ENCODE measurements at places on chromosomes 16 and 17.

DNA sequence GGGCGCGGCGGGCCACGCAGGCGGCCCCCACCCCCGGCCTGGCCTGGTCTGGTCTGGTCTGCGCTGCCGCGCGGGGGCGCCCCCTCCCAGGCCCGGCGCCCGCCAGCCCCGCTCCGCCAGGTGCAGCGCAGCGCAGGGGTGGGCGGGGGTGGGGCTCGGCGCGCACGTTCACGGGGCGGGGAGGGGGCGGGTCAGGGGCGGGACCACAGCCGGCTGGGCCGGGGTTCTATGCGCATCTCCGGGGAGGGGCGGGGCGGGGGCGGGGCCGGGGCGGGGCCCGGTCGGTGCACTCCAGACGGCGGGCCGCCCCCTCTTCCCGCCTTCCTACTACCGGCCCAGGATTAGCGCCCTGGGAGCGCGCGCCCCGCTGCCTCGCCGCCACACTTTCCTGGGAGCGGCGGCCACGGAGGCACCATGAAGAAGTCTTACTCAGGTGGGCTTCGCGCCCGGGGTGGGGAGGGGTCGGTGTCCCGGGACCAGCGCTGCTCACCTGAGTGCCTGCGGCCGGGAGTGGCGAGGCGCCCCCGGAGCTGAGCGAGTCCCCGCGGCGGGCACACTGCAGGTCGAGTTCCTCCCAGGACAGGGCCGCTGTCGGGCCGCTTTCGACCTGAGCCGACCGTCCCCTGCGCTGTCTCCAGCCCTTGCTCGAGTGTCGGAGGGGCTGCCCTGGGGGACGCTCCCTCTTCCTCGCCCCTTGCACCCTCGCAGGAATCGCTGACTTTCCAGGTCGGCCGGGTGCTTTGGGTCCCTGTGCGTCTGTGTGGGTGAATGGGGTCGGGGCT, 140.5 kb downstream of the SEC14L1 start:
- DNase-seq, result peak; percentile 40

DNA sequence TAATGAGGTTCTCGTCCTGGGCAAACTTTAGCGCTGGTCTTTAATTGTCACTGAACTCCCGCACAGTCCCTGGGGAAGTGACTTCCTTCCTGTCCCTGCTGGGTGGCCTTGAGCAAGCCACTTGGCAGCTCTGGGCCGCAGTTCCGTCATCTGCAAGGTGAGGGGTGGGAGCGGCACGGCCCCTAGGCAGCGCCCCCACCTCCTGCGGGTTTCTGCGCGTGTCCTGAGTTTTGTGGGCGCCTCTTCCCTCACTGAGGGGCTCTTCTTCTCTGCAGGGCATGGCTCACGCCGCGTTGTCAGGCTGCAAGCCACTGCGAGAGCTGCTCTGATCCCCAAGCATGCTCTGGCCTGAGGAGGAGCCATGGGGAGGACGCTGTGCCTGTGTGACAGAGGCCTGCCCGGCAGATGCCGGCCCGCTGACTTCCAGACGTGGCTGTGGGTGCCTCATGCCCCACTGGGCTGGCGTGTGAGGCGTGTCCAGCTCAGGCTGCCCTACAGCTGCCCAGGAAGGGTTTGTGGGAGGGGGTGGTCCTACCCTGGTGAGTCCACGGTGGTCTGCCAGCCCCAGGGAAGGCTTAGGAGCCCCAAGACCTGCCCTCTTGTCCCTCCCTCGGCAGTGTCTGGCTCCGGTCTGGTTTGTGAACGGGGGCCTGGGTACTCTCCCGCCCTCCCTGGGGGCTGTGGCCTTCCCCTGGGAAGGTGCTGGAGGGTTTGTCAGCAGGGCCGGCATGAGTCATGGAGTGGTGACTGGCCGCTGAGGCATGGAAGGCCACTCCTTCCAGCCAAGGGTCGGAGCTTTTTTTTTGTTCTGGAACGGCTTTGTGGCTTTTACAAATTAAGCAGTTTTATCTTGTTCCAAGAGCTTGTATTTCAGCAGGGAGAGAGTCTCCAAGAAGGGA, 182.0 kb downstream of the SEC14L1 start:
- no peak for DNase-seq

DNA sequence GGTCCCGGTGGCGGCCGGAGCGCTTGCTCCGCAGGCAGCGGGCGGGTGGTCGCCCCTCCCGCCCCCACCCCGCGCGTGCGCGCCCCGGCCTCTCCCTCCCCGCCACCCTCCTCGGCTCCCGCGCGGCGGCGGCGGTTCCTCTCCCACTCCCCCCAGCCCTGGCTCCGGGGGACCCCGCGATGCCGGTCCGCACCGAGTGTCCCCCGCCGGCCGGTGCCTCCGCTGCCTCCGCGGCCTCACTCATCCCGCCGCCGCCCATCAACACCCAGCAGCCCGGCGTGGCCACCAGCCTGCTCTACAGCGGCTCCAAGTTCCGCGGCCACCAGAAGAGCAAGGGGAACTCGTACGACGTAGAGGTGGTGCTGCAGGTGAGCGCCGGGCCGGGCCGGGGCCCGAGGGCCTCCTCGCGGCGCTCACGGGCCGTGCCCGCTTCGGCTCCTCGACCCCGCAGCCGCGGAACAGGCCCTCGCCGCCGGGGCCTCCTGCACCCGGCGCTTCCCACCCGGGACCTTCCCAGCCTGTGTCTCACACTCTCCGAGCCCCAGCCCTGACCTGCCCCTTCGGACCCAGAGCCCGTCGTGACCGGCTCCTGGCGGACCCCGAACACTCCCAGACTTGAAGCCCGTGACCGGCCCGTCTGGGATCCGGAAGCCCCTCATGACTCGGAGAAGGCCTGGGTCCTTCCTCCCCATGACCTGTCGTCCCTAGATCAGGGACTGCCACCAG, 490 bp downstream of the GID4 start:
- DNase-seq, result no peak

- DNase-seq, result no peak
Measured at GRCh38 chr16:14464796-14465195, 165.3 kb downstream of the PARN start.

DNA sequence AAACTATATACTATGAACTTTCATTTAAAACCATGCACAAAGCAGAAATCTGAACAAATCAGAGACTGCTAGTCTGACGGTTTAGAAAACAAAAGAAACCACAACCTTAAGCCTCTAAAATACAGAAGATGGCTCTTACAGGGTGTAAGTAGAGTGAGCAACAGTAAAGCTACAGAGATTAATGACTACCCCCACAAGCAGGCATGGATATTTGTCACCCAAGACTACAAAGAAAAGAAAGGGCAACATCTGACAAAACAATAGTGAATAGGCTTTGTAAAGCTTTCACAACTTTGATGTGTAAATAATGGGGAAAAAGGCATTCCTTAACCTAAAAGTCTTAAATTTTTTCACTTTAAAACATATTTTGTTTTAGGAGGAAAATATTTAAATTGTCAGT, 75.0 kb downstream of the SPAG9 start:
- DNase-seq, result no peak

DNA sequence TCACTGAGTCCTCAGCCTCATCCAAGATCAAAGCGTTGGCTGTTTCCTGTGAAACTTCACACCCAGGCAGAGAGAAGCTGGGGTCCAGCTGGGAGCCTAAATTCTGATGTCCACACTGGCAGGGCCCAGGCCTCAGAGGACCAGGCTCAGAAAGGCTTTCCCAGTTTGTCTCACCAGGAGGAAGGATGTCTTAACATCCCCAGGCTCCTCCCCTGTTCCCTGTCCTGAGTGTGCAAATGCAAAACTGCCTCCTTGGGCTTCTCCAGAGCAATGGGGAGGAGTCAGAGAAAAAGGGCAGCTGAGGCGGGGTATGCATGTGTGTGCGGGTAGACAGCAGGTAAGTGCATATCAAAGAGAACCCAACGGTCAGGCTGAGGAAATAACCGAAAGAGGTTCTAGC, 45.7 kb downstream of the CUEDC1 start:
- DNase-seq, result no peak

DNA sequence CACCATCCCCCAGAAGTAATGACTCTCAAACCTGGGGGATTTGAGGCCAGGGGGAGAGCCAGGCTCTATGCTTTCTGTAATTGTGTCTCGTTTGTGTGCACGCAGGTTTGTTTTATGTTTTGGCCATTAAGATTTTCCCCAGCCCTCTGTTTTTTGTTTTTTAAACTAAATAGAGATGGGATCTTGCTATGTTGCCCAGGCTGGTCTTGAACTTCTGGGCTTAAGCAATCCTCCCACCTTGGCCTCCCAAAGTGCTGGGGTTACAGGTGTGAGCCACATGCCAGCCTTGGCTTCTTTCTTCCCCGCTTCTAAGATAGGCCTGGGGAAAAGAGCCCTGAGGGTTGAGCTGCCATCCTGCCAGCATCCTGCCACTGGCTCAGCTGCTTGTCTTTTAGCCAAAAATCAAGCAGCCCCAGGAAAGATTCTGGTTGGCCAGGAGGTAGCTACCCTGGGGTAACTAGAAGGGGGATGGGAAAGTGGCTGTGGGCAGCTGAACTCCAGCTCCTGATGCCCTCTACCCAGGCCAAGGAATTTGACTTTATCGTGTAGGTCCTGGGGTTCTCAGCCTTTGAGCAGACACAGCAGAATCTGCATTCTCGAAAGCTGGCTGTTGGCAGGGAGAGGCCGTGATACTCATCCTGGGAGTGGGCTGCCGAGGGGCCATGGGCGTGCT, 18.4 kb downstream of the KDM8 start:
- DNase-seq, result no peak

GRCh38 chr16:47728205-47728604, 267.1 kb downstream of the PHKB start:
- DNase-seq, result no peak

GRCh38 chr17:66579556-66579955, 255.4 kb upstream of the CACNG5 start:
- DNase-seq, result no peak

GRCh38 chr17:82939621-82940135, 99.9 kb upstream of the ZNF750 start:
- DNase-seq, result no peak

GRCh38 chr17:8441690-8442089, 6.0 kb downstream of the NDEL1 start:
- DNase-seq, result no peak

- no peak for DNase-seq
Measured at GRCh38 chr17:13544292-13544691, 57.4 kb downstream of the HS3ST3A1 start.

DNA sequence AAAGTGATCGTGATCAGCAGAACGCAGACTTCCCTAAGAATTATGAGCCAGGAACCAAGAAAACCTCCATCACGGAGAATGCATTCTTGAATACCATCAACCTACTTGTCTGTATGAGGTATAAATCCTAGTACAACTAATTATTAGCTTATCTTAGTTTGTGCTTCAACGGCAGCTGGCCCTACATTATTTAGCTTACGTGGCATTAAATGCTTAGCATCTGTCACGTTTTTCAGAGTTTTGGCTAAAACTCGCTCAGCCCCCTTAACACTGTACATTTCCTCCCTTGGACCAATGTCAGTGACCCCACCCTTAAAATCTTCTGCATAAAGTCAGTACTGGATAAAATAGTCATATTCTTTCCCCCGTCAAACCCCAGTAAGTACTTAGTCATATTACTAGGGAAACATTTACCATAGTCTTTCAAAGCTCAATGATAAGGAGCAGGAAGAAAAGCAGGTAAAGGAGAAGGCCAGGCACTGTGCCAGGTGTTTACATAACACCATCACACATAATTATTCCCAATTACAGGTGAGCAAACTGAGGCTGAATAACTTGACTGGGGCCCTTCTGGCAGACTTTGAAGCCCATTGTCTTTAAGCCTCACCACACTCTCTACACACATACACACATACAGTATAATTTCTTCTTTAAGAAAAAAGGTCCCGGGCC, 16.6 kb upstream of the TXNDC11 start:
- DNase-seq, result no peak
